Large intestine (tissue), 12 donors: ENCODE measurements at places on chromosomes 4 and X. TPM values are rescaled to one million over a fixed set of nuclear protein-coding genes. Genes with fewer than 3 reads are reported as not detected.

Gene PRAF2
- polyA plus RNA-seq = 14.0 TPM

Gene PRICKLE3
- polyA plus RNA-seq = 5.7 TPM

DNA sequence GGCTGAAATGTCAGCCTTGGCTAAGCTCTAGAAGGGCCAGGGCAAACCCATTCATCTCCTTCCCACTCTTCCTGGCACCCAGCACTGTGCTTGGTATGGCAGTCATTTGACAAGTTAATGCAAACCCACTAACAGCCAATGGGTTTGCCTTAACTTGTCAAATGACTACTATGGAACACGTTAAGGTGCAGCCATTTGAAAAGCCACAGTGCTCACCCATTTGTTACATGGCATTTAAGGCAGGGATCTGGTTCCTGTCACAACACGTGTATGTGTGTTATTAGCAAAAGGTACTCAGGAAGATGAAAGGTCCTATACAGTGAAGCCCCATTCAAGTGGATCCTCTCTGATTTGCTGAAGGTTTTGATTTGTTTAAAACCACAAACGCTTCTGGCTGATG is 7.2 kb downstream of the CRMP1 start:
- H3K36me3 ChIP-seq = no peaks in the 10 kb centered on the region
- no peak overlapping the region for H3K27ac ChIP-seq
- no peak for DNase-seq
- H3K27me3 ChIP-seq = peaks cover 46% of the 10 kb centered on the region
- H3K4me1 ChIP-seq = no peaks in the 10 kb centered on the region
- H3K4me3 ChIP-seq = no peak overlapping the region

- H3K36me3 ChIP-seq = no peaks in the 10 kb centered on the region
- H3K27me3 ChIP-seq = no peaks in the 10 kb centered on the region
- DNase-seq = no peak
- no peak overlapping the region for H3K4me3 ChIP-seq
- no peak overlapping the region for H3K27ac ChIP-seq
- H3K4me1 ChIP-seq = no peaks in the 10 kb centered on the region
These were observed 41.5 kb downstream of the DTHD1 start for GRCh38 chr4:36322921-36323354.

DNA sequence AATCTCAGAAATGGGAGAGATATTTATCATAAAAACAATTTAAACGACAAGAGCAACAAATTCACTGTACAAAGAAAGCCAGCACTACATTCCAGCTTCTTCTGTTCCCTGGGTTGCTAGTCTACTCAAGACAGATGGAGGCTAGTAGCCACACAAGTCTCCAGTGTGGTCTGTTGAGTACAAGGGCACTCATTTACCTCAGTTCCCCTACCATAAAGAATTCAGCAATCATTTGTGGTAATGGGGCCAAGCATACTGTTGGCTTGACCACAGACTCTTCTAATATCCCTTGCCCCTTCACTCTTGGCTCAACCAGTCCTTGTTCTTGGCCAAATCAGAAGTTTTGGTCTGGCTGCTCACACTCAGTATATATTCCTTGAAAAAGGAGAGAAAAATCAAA is 212.3 kb downstream of the COX18 start:
- no peaks in the 10 kb centered on the region for H3K27me3 ChIP-seq
- H3K4me3 ChIP-seq = no peak overlapping the region
- no peak overlapping the region for H3K27ac ChIP-seq
- no peak for DNase-seq

GRCh38 chrX:11591723-11592346 is 73.9 kb downstream of the ARHGAP6 start:
- DNase-seq = no peak
- no peaks in the 10 kb centered on the region for H3K27me3 ChIP-seq
- H3K4me1 ChIP-seq = no peaks in the 10 kb centered on the region
- no peaks in the 10 kb centered on the region for H3K36me3 ChIP-seq

Gene BTK
- 4.3 TPM for polyA plus RNA-seq

Gene GLRB
- 3.6 TPM for polyA plus RNA-seq

GRCh38 chrX:39853417-39854030 is 244.2 kb downstream of the BCOR start:
- H3K4me1 ChIP-seq = peaks cover 8% of the 10 kb centered on the region
- H3K4me3 ChIP-seq = no peak overlapping the region
- H3K27me3 ChIP-seq = no peaks in the 10 kb centered on the region
- no peak overlapping the region for H3K27ac ChIP-seq
- H3K36me3 ChIP-seq = no peaks in the 10 kb centered on the region
- DNase-seq = no peak

GRCh38 chr4:127783026-127783769 is 1.1 kb downstream of the HSPA4L start:
- no peaks in the 10 kb centered on the region for H3K4me1 ChIP-seq
- peak; percentile 81 for DNase-seq

GRCh38 chr4:57865264-57865663 is 755.1 kb upstream of the IGFBP7 start:
- no peak overlapping the region for H3K4me3 ChIP-seq
- no peaks in the 10 kb centered on the region for H3K36me3 ChIP-seq
- H3K4me1 ChIP-seq = no peaks in the 10 kb centered on the region
- H3K27ac ChIP-seq = no peak overlapping the region

- no peaks in the 10 kb centered on the region for H3K36me3 ChIP-seq
- no peaks in the 10 kb centered on the region for H3K4me1 ChIP-seq
- H3K27me3 ChIP-seq = no peaks in the 10 kb centered on the region
- no peak overlapping the region for H3K27ac ChIP-seq
These were observed 110.9 kb downstream of the FHIP1A start for GRCh38 chr4:151519728-151520415.

DNA sequence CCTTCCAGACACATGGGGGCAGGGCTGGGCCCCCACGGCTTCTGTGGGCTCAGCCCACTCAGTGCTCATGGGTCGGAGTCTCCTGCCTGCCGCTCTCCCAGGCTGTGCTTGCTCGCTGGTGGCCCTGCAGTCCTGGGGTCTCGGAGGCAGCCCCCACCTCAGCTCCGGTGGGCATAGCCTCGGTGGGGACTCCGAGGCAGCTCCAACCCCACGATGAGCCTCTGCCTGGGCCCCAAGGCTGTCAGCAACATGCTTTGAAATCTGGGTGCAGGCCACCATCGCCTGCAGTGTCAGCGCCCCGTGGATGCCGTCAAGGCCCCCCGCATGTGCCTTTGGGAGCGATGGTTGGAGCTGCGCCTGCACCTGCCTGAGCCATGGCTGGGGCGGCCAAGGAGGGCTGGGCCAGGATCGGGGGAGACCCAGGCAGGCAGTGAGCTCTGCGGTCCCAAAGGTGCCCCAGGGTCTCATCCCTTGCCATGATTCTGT is 30.2 kb upstream of the SPON2 start:
- H3K4me1 ChIP-seq = peaks cover 38% of the 10 kb centered on the region
- H3K27ac ChIP-seq = peak overlapping the region; percentile 78
- H3K4me3 ChIP-seq = no peak overlapping the region
- H3K36me3 ChIP-seq = no peaks in the 10 kb centered on the region

DNA sequence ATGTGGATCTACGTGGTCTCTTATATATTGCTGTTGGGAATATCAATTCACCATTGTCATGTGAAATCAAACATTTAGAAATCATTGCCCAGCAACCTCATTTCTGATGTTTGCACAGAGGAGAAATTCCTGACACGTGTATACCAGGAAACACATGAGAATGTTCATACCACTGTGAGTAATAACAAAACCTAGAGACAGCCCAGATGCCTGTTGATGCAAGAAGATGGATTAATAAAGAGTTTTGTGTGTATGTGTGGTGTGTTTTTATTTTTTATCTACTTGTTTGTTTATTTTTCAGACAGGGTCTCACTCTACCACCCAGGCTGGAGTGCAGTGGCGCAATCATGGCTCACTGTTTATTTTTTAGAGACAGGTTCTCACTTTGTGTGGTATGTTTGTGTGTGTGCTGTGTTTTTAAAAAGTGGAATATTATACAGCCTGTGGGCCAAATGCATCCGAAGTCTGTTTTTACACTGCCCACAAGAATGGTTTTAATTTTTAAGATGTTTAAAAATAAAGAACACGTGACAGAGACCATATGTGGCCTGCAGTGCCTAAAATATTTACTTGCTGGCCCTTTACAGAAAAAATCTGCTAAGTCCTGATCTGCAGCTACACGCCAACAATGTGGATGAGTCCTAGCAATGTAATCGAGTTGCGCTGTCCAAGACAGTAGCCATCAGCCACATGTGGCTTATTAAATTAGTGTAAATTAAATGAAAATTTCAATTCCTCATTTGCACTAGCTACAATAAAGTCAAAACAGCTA is 39.2 kb downstream of the TXLNG start:
- no peak overlapping the region for H3K4me3 ChIP-seq
- peaks cover 2% of the 10 kb centered on the region for H3K4me1 ChIP-seq
- H3K27ac ChIP-seq = no peak overlapping the region
- DNase-seq = no peak
- H3K27me3 ChIP-seq = no peaks in the 10 kb centered on the region

DNA sequence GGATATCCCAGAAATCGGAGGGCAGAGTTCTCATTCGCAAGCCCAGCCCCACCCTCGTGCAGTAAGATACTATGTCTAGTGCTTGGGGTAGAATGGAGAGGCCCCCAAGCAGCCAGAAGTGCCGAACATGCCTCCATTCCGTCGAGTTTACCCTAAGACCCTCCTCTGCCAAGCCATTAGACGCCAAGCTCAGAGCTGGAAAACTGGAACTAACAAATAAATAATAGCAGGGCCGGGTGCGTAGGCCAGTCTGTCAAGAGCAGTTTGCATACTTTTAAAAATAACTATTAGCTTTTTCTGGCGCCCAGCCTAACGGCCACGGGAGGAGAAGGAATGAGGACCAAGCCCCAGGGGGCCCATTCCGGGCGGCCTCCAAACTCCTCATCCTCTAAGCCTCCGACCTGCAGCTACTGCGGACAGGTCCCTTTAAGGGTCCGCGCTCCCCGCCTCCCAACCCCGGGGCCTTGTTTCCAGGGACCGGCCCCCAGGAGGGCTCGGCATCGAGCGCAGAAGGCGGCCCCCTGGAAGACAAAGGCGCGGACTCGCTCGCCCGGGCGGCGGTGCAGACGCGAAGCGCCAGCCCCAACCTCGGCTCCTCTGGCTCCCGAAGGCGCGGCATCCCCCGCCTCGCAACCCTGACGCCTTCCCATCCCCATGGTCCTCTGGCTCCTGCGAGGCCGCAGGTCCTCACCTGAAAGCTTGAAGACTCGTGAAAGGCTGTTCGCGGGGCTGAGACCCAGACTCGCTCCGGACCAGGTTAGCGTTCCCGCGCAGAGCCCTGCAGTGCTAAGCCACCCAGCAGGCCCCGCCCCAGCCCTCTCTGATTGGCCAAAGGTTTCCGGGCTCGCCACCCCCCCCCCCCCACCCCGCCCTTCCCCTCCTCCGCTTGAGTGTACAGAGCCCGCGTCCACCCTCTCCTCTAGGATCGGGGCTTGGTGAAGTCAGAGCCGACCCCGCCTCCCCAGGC is at the start of gene TMSB15A:
Gene TMSB15A (minus strand): TSS at position 765 of the 967 bp plus-strand sequence.
- no peaks in the 10 kb centered on the region for H3K36me3 ChIP-seq
- H3K27me3 ChIP-seq = peaks cover 13% of the 10 kb centered on the region
- H3K4me1 ChIP-seq = no peaks in the 10 kb centered on the region
- H3K4me3 ChIP-seq = peak within 1 kb of the TSS; percentile 35

GRCh38 chr4:28167411-28167810 is 1306.8 kb downstream of the STIM2 start:
- H3K4me1 ChIP-seq = no peaks in the 10 kb centered on the region
- H3K36me3 ChIP-seq = no peaks in the 10 kb centered on the region
- no peaks in the 10 kb centered on the region for H3K27me3 ChIP-seq
- H3K27ac ChIP-seq = no peak overlapping the region

- DNase-seq = no peak
- H3K36me3 ChIP-seq = no peaks in the 10 kb centered on the region
- H3K27ac ChIP-seq = no peak overlapping the region
- H3K27me3 ChIP-seq = no peaks in the 10 kb centered on the region
- no peaks in the 10 kb centered on the region for H3K4me1 ChIP-seq
- no peak overlapping the region for H3K4me3 ChIP-seq
These were observed 379.5 kb upstream of the MAD2L1 start for GRCh38 chr4:120446051-120446567.

Gene MED12
- 34.4 TPM for polyA plus RNA-seq

- no peak for DNase-seq
- H3K4me3 ChIP-seq = no peak overlapping the region
- H3K36me3 ChIP-seq = no peaks in the 10 kb centered on the region
- H3K27me3 ChIP-seq = no peaks in the 10 kb centered on the region
These were observed 1.8 kb downstream of the SPIN4 start for GRCh38 chrX:63349307-63349706.

DNA sequence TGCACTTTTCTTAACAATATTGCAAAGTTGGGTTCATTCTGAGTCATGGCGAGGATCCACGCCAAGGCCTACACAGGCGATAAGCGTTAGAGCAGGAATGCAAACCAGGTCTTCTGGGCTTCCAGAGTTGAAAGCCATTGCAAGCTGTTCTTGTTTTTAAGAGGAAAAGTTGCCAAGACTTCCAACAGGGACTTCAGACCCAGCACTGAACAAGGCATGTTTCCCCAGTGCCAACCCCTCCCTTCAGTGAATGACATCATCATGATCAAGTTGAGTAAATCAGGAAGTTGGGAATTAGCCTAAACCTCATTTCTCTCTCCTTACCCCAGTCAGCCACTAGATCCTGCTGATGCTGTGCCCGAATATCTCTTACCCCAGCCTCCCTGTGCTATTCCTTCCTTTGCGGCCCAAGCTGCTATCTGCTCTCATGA is 355.1 kb downstream of the HS3ST1 start:
- no peak overlapping the region for H3K4me3 ChIP-seq
- no peak for DNase-seq
- H3K4me1 ChIP-seq = no peaks in the 10 kb centered on the region
- H3K36me3 ChIP-seq = no peaks in the 10 kb centered on the region
- no peak overlapping the region for H3K27ac ChIP-seq

Gene CYSLTR1
- 2.1 TPM for polyA plus RNA-seq

Gene AFM
- 10.4 TPM for polyA plus RNA-seq

GRCh38 chrX:10633722-10634121 is 13.3 kb upstream of the MID1 start:
- no peak overlapping the region for H3K27ac ChIP-seq
- H3K27me3 ChIP-seq = no peaks in the 10 kb centered on the region
- H3K36me3 ChIP-seq = no peaks in the 10 kb centered on the region
- no peak overlapping the region for H3K4me3 ChIP-seq
- no peaks in the 10 kb centered on the region for H3K4me1 ChIP-seq

Gene SLC16A2
- polyA plus RNA-seq = 7.2 TPM

GRCh38 chr4:114626196-114626595 is 27.6 kb downstream of the UGT8 start:
- no peaks in the 10 kb centered on the region for H3K27me3 ChIP-seq
- H3K4me1 ChIP-seq = peaks cover 9% of the 10 kb centered on the region
- peak; percentile 35 for DNase-seq
- H3K4me3 ChIP-seq = no peak overlapping the region

DNA sequence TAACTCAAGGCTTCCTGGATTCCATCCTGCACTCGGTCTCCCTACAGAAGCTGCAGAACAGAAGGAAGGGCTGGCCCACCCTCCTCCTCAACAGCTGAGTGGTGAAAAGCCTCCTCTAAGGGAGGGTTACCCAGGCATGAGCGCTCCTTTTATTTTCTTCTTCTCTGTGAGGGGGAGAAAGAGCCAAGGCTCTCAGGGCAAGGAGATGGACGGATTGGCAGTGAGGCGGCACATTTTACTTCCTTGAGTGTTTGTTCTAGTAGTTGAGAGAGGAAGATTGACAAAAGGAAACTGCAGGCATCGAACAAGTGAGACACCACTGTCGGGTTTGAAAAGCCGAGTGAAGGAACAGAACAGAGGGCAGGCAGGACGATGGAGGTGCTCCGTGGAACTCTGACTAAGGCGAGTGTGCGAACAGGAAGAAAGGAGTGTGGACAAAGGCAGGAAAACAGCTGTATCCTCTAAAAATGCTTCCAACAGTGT is 38.4 kb upstream of the STS start:
- H3K27ac ChIP-seq = peak overlapping the region; percentile 52
- H3K27me3 ChIP-seq = no peaks in the 10 kb centered on the region
- H3K4me3 ChIP-seq = no peak overlapping the region
